Activated CD4-positive, CD25-positive, alpha-beta regulatory T cell treated with anti-CD3 and anti-CD28 coated beads, Interleukin-2, amount 50 U/mL, for 16 hours (primary cell): ENCODE measurements at places on chromosomes 5 and 9.
A peak's percentile ranks its signal among the peaks of the same experiment; 100 is the strongest.

DNA sequence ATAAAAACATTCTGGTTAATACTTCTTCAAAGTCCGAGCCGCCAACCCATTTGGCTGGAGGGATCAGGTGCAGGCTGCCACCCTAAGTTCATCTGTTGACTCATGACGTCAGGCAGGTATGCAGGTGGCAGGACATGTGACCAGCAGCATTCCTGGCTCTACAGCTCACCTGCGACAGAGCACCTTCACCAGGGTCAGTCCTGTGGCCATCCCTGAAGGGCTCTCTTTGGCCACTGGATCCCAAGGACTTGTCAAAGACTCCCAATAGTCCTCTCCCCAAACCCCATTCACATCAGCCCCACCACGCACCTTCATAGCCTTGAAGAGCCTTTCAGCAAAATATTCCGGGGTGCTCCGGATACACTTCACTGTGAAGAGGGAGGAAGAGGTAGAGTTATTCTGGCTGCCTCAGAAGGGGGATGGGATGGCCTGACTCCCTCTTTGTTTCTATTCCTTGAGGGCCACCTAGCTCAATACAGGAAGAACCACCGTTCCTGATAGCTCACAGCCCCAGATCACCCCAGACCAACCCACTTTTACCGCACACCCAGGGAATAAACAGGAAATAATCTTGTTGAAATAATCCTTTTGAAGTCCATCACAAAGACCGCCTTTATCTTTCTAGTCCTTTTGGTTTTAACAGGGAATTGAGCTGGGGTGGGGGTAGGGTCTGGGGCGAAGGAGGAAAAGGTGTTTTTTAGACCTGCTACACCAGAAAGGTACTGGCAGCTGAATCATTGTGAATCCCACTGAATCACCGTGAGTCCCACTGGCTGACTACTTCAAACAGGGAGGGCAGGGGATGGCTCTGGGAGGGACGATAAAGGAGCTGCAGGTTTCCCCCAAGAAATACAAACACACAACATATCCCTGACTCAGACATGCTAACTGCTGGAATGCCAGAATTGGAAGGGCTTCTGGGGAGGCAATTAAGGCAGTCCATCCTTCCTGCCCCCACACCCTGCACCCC is 26.4 kb downstream of the ANXA6 start:
- DNase-seq, result no peak

- DNase-seq, result no peak
These were observed 298.8 kb downstream of the RASEF start for GRCh38 chr9:82764061-82764668.

GRCh38 chr9:122217640-122218039 is 11.1 kb downstream of the LHX6 start:
- no peak for DNase-seq

- no peak for DNase-seq
These were observed 293.7 kb downstream of the SPOCK1 start for GRCh38 chr5:137205231-137206027.

DNA sequence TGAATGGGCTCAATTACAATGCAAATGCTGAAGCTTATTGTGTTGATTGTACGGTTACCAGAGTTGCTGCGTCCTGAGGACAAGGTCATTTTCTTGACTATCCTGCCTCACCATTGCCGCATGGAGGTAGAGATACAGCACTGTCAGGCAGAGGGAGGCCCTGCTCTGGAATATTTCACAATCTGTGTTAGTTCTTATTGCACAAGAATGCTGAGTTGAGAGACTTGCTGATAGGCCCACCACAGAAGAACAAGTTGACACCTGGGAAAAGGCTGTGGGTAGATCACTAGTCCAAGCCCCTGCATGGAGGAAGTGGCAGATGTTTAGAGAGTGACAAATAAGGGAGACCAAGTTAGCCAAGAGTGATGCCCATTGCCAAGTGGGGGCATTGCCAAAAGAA is 344.5 kb upstream of the ITGA1 start:
- DNase-seq, result no peak

DNA sequence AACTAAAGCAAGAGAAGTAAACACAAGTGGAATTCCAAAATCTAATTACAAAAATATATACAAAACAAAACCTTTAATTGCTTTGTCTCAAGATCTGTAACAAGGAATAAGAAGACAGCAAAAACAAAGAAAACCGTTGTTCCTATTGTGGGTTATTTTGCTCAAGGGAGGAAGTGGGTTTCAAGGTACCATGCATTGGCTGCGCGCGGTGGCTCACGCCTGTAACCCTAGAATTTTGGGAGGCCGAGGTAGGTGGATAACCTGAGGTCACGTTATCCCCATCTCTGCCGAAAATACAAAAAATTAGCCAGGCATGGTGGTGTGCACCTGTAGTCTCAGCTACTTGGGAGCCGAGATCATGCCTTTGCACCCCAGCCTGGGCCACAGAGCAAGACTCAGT is 12.1 kb upstream of the IQGAP2 start:
- DNase-seq, result no peak

DNA sequence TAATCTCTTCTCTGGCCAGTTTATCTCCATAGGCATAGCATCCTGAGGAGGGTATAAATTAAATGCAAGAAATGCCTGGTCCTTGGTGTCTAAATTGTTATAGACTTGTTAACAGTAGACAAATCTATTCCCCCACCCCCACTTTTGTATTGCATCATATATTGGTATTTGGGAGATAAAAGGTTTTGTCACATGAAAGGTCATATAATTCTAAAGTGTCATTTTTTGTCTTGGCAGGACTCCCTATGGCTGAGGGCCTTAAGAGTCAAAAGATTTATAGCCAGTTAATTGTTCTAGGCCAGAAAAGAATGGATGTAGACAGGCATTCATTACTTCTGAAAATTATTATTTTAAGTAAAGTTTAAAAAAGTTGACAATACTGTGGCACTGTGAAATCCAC is 90.3 kb upstream of the MOCS2 start:
- DNase-seq, result no peak

GRCh38 chr5:68433923-68434879 is 218.6 kb downstream of the PIK3R1 start:
- DNase-seq, result peak; percentile 74

DNA sequence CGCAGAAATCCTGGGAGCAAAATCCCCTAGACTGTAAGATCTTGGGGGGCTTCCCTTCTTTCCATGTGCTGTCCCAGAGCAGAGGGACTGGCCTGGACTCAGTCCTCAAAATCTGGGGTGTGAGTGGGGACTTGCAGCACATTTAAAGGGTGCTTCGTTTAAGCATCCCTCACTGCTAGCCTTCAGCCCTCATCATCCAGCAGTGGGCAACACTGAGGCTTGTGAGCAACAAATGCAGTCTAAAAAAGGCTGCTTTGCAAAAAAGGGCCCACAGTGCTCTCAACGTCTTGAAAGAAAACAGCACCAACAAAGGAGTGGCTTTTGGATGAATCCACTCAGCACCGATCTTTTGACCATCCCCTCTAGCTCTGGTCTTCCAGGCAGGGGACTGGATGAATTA is 128.3 kb upstream of the TBC1D2 start:
- no peak for DNase-seq

- no peak for DNase-seq
These were observed 30.3 kb downstream of the TYRP1 start for GRCh38 chr9:12723409-12724028.

- DNase-seq, result no peak
These were observed 128.6 kb downstream of the SPATA31D1 start for GRCh38 chr9:82117026-82117811.

DNA sequence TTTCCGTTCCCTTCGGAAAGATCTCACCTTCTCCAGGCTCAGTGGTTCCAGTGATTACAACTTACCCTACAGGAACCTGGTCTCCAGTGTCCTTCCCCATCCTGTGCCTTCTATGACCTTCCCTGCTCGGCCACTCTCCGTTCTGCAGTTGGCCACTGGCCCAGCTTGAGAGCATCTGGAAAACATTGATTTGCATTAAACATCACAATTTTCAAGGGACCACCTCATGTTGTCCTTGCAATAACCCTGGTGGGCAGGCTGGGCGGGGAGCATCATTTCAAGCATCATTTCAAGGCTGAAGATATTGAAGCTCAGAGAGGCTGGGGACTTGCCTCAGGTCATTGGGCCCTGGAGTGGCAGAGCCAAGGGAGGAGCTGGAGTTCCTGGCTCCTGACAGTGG is 177.4 kb downstream of the SEC61B start:
- no peak for DNase-seq

GRCh38 chr9:71004196-71004595 is 117.2 kb downstream of the TRPM3 start:
- DNase-seq, result no peak

DNA sequence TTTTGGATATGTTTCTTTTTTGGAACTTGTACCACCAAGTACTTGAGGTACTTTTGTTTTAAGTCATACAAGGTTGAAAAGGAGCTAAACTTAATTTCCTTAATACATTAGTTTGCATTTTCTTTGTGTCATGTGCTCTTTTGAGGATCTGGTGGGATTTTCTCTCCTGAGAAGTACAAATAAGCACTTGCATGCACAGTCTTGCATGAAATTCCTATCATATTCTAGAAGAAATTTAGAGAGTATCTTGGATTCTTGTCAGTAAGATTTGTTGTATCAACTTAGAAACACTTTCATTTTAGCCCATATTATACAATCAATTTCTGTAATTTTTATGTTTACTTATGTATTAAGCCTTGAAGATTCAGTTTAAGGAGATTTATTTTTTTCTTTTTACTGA is 64.9 kb downstream of the CCNH start:
- DNase-seq, result no peak

DNA sequence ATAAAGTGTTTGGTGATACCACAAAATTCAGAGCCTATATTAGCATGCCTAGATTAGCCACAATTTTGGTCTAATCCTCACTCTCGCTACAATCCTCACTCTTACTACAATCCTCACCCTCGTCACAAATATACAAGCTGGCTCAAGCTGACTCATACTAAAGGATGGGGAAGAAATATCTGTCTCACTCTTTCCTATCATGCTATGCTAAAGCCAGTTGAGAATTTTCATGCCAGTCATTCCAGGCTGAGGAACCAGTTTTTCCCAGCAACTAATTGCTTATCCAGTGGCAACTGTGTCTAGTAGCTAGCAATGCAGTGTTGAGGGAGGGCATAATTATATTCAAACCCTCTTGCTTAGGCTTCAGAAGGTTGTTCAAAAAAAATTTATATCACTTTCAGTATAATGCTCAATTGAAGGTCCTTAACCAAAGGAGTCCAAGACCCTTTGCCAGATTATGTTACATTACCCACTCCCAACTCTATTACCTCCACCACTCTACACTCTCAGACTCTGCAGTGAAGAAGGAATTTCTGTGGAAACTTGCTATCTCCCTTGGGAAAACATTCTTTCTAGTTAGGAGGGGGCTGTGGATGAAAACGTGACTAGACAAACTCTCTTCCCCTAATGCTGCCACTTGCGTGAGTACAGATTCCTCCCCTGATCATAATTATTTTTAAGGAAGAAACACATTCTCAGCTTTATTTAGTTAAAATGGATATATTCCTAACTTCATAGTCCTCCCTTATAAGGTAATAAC is 810.3 kb upstream of the ACO1 start:
- no peak for DNase-seq

DNA sequence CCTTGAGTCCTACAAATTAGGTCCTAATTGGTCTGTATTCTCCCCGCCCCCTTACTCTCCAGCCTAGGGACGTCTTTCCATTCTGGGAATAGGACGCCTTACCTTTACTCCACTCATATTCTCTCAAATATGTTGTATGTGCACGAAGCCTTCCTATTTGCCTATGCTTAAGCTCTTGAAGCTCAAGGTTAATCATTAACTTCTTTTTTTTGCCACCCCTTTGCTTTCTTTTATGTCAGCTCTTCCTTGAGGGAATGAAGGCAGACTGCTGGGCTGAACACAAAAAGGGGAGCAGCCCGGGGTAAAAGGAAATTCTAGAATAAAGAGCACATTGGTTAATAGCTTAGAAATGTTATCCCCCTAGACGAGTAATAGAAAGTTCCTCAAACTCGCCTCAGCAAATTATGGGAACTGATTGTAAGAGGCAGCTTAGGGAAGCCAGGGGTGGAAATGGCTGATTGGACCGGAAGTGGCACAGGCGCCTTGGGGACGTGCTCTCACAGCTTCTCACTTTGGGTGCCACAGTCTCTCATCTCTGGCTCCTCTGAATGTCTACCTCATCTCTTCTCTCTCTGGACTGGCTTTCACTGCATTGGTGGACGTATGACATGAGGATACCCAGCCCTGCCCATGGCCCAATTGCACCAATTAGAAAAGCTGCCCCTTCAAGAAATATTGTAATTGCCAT is 122.3 kb upstream of the IL12B start:
- DNase-seq, result no peak

- DNase-seq, result no peak
These were observed 72.4 kb upstream of the MPDZ start for GRCh38 chr9:13351778-13352386.

DNA sequence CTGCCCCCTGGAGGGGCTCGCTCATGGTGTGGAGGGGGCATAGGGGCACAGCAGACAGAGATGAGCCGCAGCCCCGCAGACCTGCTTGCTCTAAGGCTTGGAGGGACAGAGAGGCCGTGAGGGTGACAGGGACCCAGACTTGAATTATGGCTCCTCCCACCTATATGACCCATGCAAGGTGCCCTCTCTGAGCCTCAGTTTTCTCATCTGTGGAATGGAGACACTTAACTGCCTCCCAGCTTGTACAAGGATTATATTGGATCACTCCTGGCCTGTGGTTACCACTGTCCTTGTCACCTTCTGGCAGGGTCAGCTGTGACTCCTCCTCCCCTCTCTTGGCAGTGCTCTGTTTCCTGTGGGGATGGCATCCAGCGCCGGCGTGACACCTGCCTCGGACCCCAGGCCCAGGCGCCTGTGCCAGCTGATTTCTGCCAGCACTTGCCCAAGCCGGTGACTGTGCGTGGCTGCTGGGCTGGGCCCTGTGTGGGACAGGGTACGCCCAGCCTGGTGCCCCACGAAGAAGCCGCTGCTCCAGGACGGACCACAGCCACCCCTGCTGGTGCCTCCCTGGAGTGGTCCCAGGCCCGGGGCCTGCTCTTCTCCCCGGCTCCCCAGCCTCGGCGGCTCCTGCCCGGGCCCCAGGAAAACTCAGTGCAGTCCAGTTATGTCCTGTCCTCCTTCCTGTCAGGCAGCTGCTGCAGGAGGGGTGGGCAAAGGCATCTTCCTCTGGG is 4.7 kb upstream of the CACFD1 start:
- DNase-seq, result no peak
